Left lobe of liver (tissue), 2 donors: ENCODE measurements at places on chromosomes 1 and 21. TPM values are rescaled to one million over a fixed set of nuclear protein-coding genes. Genes with fewer than 3 reads are reported as not detected.

The PYHIN1 gene
- total RNA-seq: 0.18 TPM

GRCh38 chr1:161176468-161177111, 717 bp downstream of the B4GALT3 start:
- no peak for DNase-seq

DNA sequence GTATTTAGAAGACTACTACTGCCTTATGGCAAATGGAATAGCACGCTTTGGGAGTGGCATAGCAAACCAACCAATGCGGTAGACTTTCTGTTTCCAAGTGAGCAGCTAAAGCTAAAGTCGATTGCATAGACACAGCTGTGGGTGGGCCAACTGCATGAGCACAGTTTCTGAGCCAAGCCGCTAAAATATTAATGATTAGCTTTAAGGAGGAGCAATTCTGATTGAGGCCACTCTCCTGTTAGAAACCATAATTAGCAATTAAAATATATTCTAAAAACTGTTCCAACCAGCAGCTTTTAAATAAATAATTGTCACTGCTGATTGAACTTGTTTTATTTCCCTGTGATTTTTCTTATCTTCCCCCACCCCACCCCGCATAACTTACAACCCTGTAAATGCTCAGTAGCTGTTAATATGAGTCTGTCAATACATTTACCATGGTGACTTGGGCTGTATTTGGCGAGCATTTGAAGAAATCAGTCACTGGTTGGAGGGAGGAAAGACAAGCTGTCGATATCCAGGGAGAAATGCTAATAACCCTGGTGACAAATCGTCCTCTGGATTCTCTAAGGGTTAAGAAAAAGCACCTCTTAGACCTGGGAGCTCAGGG, 32.2 kb downstream of the RNF220 start:
- no peak for DNase-seq

DNA sequence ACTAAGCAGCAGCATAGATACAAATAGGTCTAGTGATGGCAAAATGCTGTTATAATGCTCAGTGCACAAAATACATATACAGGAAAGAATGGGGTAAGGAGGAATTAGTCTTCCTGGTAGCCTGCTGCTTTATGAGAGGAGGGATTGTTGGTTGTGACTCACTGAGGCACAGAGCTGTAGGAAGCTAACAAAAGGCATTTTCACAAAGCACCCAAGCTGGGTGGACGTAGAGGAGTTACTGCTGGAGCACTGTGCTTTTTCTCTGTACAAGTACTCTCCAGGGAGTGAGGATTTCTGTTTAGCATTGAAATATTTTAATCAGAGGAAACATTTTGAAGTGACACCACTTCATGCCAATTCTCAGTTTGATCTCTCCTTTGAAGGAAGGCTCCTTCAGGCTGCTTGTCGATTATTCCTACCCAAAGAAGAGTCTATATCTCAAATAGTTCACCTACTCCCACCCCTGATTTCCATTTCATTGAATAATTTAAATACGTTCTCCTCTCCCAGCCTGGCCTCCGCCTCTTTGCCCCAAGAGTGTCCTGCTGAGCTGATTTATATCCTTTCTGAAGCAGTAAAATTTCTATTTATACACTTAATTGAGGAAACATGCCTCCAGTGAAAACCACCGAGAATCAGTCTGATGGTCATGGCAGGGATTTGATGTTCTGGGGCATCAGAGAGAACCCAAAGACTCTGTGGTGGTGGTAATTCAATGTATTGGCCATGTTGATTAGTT, 271.9 kb downstream of the HHAT start:
- no peak for DNase-seq

- DNase-seq: no peak
These were observed 121.6 kb downstream of the PLPPR4 start for GRCh38 chr1:99385852-99386251.

- no peak for DNase-seq
These were observed 7.4 kb downstream of the TMED5 start for GRCh38 chr1:93172778-93173177.
